ENCODE measurements at places on chromosomes 3 and 15. TPM values are rescaled to one million over a fixed set of nuclear protein-coding genes. Genes with fewer than 3 reads are reported as not detected.

The GRAMD2A gene
- not detected for total RNA-seq

The RAB6B gene
- total RNA-seq, result 1.1 TPM

The IQCB1 gene
- 15.3 TPM for total RNA-seq

The LDHAL6B gene
- not detected for total RNA-seq

The GOLGA6L7 gene
- total RNA-seq, result not detected

The LIPC gene
- total RNA-seq, result 1.2 TPM

The TMEM207 gene
- total RNA-seq, result not detected

The CASR gene
- total RNA-seq, result not detected

The PLA2G4E gene
- total RNA-seq, result not detected

The CHRD gene
- 18.8 TPM for total RNA-seq

The BCL2A1 gene
- total RNA-seq, result not detected

The ARHGEF3 gene
- 18.7 TPM for total RNA-seq

The BNC1 gene
- 5.1 TPM for total RNA-seq

The ITGB5 gene
- 203 TPM for total RNA-seq

The MESP2 gene
- 0.42 TPM for total RNA-seq

The C2CD4A gene
- not detected for total RNA-seq

The SERINC4 gene
- 0.10 TPM for total RNA-seq

The GOLGA6A gene
- not detected for total RNA-seq

The MB21D2 gene
- total RNA-seq, result 11.6 TPM

The THRB gene
- total RNA-seq, result 4.7 TPM

The TMOD2 gene
- 2.5 TPM for total RNA-seq

The BOC gene
- total RNA-seq, result 10.7 TPM

The GOLGA6L2 gene
- not detected for total RNA-seq

The WDR76 gene
- total RNA-seq, result 4.1 TPM

The SUCLG2 gene
- 47.4 TPM for total RNA-seq

The TXNRD3 gene
- 9.8 TPM for total RNA-seq

The THAP10 gene
- total RNA-seq, result 1.8 TPM

The MORC1 gene
- not detected for total RNA-seq

The RGMA gene
- total RNA-seq, result 0.10 TPM

The SEMA3F gene
- total RNA-seq, result 0.51 TPM

The ASB14 gene
- 0.05 TPM for total RNA-seq

The CISH gene
- total RNA-seq, result 0.35 TPM

The CCDC13 gene
- 1.2 TPM for total RNA-seq

The AADAC gene
- total RNA-seq, result not detected

The CPEB1 gene
- 2.6 TPM for total RNA-seq

The MYRIP gene
- 0.10 TPM for total RNA-seq

The STX19 gene
- not detected for total RNA-seq

The COL6A6 gene
- 0.10 TPM for total RNA-seq

The DLEC1 gene
- not detected for total RNA-seq

The ST8SIA2 gene
- 28.6 TPM for total RNA-seq

The PCBP4 gene
- total RNA-seq, result 351 TPM
